ENCODE measurements at places on chromosomes 6 and 20.
A peak's percentile ranks its signal among the peaks of the same experiment; 100 is the strongest.

- no peak for DNase-seq
Measured at GRCh38 chr6:106757267-106757666, 127.9 kb downstream of the QRSL1 start.

- no peak for DNase-seq
Measured at GRCh38 chr6:51396583-51396982, 577.9 kb downstream of the TFAP2B start.

DNA sequence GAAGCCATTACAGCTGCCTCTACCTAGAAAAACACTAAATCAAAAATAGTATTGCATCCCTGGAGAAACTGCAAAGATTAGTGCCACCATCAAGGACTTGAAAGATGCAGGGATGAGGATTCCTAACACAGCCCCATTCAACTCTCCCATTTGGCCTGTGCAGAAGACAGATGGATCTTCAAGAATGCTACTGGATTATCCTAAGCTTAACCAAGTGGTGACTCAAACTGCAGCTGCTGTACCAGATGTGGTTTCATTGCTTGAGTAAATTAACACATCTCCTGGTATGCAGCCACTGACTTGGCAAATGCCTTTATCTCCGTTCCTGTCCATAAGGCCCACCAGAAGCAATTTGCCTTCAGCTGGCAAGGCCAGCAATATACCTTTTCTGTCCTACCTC is 117.4 kb downstream of the TBC1D32 start:
- DNase-seq: peak; percentile 79

GRCh38 chr6:85640821-85641220 is 1.9 kb downstream of the SYNCRIP start:
- no peak for DNase-seq
